Stimulated activated CD4-positive, alpha-beta T cell treated with anti-CD3 and anti-CD28 coated beads, Interleukin-12 subunit alpha, Interleukin-12 subunit beta, amount 100 ng/mL, for 24 hours (primary cell): ENCODE measurements at places on chromosomes 11 and 22.
A peak's percentile ranks its signal among the peaks of the same experiment; 100 is the strongest.

GRCh38 chr11:12467610-12468009, 90.2 kb downstream of the PARVA start:
- no peak for DNase-seq

DNA sequence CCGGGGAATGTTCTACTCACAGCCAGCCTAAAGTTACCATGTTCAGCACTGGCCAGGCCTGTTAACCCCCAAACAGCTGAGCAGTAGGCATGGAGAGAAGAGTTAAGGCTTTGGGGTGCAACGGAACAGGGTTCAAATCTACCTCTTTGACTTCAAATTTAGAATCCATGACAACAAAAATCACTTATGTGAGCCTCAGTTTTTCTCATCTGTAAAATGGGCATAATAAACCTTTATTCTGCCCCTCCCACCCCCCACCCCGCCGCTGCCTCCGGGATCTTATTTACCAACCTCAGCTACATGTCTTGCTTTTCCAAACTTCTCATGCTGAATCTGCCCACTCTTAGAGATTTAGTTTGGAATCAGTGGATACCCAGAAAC, 112.8 kb upstream of the CRYBB3 start:
- no peak for DNase-seq

DNA sequence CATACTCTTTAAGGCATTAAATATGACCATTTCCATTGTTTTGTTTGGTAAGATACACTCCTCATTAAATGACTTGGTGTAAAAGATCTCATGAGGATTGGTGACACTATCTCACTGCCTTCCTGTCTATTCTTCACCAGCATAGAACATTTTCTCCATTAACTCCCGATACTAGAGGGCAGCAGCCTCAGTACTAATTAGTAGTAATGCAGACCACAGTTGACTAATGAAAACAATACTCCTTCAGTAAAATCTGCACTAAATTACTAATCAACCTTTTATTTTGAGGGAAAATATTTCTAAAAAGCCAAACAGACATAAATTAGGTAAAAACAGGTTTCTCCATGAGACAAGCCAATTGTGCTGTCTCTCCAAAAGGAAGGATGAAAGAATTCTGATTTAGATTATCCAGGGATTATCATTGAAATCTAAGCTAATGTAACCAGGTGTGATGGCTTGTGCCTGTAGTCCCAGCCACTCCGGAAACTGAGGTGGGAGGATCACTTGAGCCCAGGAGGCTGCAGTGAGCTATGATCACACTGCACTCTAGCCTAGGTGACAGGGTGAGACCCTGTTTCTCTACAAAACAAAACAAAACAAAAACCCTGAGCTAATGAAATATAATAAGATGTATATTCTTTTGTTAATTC, 9.4 kb downstream of the PGM2L1 start:
- peak; percentile 31 for DNase-seq

DNA sequence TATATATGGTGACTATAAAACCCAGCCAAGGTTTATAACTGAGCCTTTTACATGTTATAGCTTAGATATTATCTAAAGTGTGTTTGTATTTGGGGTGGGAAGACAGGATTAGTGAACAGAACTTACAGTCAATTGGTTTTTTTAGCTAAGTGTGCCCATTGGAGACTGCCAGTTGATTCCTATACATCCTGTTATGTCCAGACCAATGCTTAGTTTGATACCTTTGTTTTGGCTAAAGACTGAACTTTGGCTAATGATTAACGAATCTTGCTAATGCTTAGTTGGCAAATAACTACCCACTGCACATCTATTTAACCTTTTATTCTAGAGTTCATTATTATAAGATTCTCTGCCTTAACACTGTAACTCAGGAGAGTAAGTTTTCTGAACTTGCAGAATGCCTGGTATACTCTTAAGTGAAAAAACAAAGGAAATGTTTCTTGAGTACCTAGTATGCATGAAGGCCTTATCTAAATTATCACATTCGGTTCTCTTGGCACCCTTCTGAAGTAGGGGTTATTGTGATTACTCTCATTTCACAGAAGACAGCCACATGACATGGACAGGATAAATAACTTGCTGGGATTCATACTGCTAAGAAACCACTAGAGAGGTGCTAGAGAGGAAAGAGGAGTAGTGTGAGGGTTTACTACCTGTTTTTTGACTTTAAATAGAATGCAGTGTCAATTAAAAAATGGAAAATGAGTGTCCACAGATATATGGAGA, 54.0 kb downstream of the KREMEN1 start:
- no peak for DNase-seq

DNA sequence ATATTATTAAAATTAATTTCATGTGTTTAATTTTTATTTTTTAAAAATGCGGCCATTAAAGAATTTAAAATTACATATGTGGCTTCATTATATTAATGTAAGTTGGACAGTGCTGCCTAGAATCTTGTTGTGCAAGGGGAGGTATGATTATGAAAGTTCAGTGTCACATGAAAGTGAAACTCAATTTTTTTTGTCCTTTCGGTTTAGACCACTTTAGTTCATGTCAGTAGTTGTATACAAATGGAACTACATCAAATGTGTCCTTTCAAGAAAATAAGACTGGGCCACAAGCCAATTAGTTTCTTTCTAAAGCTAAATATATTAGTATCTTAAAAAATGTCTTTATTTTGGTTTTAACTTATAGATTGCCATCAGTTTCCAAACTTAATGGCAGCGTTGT, 35.7 kb downstream of the TBCEL start:
- no peak for DNase-seq

- no peak for DNase-seq
Observed at GRCh38 chr22:42865536-42865935, 8.5 kb upstream of the ARFGAP3 start.

DNA sequence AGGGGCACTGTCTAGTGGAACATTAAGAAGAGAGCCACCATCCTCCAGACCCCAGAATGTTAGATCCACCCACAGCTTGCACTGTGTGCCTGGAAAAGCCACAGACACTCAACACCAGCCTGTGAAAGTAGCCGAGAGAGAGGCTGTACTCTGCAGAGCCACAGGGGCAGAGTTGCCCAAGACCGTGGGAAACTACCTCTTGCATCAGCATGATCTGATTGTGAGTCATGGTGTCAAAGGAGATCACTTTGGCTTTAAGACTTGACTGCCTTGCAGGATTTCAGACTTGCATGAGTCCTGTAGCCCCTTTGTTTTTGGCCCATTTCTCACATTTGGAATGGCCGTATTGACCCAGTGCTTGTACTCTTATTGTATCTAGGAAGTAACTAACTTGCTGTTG, 115.9 kb upstream of the CCDC179 start:
- DNase-seq = no peak

DNA sequence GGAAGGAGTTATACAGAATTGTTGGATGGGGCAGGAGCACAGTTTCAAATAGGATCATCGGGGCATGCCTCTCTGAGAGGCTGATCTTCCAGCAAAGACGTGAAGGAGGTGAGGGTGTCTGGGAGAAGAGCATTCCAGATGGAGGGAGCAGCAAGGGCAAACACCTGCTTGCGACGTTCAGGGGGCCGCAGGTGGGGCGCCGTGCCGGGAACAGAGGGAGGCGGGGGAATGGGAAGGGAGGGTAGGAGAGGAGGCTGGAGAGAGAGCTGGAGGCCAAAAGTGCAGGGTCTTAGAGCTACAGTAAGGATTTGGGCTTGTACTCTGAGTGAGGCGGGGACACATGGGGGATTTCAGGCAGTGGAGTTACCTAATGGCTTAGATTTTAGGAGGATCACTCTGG, 13.6 kb downstream of the APOL5 start:
- DNase-seq = no peak

DNA sequence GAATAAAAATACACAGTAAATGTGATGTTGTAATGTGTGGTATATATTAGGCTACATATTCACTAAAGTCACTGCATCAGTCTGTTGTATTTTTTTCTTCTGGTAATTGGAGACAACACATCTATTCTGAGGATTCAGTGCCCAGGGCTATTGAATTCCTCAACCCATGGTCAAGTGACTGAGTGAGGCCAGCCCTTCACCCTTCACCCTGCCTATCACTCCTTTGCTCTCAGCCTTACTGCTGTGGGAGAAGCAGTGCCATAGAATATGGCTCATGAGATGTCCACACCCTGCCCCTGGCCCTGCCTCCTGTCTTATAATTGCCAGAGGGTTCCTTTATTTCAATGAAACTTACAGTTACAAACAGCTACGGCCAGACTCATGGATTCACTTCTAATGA, 295.6 kb downstream of the NTM start:
- DNase-seq = no peak

DNA sequence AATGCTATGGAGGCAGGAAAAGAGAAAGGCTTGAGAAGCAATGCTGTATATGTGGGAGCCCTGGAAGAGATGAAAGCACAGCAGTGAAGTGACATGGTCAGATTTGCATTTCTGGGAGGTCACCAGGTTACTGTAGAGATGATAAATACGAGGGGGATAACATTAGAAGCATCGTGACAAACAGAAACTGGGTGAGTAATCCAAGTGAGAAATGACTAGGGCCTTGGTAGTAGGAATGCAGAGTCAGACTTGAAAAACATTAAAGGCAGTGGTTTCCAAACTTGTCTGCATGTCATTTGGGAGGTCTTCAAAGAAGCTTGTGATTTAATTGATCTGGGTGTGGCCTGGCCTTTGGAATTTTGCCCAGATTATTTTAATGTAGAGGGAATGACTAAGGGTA, 43.9 kb downstream of the CCDC34 start:
- DNase-seq = no peak

DNA sequence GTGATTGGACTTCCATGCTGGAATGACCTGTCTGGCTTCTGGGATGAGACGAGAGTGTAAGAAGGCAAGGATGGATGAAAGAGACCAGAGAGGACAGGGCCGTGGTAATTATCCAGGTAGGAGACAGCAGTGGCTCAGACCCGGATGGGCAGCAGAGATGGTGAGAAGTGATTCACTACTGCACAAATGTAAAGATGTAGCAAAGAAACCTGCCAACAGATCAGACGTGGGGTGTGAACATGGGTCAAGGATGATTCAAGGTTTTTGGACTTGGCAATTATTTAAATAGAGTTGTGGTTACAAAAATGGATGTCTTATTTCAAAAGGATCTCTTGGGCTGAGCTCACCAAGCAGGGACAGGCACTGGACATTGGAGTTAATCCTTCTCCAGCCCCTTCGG, 32.7 kb downstream of the RIBC2 start:
- no peak for DNase-seq

DNA sequence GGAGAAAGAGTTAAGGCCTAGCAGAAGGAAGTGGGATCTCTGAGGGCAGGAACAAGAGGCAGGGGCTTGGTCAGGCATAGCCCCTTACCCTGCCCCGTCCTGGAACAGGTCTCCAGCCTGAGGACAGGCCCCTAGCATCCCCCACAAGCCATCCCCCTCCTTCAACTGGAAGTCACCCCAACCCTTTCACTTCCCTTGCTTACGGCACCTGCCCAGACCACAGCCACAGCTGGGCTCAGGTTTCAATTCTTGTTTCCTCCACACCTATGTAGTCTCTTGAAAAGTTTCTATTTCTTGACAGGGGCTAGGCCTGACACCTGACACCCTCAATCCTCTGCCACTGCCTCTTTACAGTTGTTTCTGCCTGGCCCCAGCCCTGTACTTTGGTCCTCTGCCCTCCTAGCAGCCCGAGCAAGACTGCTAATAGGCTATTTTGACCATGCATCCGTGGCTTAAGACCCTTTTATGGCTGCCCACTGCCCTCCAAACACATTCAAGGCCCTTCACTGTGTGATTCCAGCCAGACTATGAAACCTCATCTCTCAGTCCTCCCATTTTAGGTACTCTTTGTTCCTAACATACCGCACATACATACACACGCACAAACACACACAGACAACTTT, 10.9 kb upstream of the FCHSD2 start:
- no peak for DNase-seq

DNA sequence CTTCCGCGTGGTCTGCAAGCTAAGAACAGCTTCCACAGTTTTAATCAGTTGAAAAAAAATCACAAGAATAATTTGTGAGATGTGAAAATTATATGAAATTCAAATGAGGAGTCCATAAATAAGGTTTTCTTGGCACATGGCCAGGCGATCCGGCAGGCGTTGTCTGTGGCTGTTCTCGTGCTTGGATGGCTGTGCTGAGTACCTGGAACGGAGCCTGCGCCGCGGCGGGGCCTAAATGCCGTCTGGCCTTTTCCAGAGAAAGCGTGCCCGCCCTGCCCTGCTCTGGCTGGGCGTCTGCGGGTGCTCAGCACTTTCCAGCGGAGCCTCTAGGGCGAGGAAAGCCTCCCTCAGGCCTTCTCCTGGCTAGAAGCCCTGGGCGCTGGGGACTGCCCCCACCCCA, 41.8 kb downstream of the OSBPL5 start:
- no peak for DNase-seq

DNA sequence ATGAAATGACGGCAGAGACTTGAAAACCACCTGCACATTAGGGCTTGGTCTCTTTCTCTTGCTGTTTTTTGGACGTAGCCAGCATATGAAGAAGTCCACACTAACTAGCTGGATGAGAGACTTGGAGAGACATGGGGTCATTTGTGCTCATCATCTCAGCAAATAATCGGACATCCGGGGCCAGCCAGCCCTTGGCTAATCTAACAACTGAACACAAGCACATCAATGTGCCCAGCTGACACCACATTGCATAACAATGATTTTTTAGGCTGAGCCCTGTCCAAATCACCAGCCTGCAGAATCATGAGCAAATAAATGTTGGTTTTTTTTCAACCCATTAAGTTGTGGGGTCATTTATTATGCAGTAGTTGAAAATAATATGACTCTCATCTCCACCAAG, 460.3 kb upstream of the LARGE1 start:
- no peak for DNase-seq

DNA sequence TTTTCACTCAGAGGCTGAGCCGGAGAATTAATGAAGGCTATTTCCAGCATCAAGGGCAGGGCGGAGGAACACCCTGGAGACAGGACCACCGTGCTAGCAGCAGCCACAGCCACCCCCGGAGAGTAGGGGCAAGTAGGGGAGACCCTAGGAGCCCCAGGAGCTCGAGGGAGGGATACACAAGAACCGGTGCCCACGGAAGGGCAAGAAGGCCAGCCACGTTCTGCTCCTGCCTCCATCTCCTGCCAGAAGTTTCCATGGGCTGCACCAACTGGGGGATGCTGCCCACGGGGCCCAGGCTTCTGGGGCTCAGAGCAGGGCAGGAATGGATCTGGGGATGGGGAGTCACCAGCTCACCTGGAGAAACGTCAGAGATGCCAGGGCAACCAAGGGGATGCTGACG, 626.8 kb downstream of the TBC1D22A start:
- DNase-seq = no peak

- no peak for DNase-seq
Observed at GRCh38 chr11:105588001-105588400, 21.9 kb upstream of the GRIA4 start.

GRCh38 chr11:130601141-130601540, 152.7 kb downstream of the ADAMTS15 start:
- no peak for DNase-seq

GRCh38 chr11:122103321-122103720, 12.7 kb downstream of the BLID start:
- no peak for DNase-seq

- DNase-seq = no peak
Observed at GRCh38 chr22:48820481-48821345, 1007.0 kb downstream of the BRD1 start.

DNA sequence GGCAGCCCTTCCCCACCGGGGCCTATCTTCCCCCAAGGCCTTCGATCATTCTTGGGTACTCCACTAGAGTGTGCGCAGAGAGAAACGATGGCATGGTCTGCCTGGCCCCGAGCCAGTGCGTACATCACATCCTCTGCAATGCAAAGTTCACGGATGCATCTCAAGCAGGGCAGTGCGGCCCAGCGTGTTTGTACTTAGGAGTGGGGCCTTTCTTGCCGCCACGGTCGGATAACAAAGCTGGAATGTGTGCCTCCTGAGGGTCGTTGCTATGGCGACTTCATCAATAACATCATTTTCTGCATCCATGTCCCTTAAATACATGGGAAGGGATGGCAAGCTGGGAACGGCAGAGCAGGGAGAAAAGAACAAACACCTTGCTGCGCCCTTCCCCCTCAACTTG, 73.9 kb downstream of the SCUBE1 start:
- DNase-seq = no peak
